ENCODE measurements at places on chromosomes 3 and 15.

GRCh38 chr3:151561878-151562277 lies 101.0 kb upstream of the IGSF10 start:
- H3K27me3 ChIP-seq = no peaks in the 10 kb centered on the region
- DNase-seq = no peak
- H3K4me1 ChIP-seq = no peaks in the 10 kb centered on the region

DNA sequence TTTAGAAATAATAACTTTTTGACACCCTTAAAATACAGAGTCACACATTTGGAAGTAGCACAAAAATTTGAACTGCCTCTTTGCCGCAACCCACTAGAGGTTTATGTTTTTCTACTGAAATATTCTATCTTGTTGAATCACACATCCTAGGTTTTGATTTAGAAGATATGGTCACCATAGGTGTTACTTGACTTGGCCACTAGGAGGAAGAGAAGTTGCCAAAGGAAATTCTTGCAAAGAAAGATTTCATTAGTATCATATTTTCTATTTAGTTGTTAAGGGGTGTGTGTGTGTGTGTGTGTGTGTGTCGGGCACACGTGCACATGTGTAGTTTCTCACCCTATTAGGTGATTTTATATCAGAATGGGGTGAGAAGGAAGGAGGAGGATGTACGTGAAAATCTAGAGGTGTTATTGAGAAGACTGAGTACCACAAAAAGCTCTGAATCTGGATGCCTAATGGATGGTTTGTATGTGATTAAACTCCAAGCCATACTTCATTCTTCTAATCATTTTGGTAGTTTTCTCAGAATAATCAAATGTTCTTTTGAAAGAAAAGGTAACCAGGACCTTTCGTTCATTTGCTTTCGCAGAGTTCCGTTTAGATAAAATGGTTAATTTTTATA lies 31.5 kb downstream of the ZFAND6 start:
- no peak overlapping the region for H3K4me3 ChIP-seq
- no peaks in the 10 kb centered on the region for H3K27me3 ChIP-seq
- no peak for DNase-seq
- H3K4me1 ChIP-seq = peaks cover 27% of the 10 kb centered on the region

GRCh38 chr3:195896361-195897080 lies 11.8 kb downstream of the TNK2 start:
- peak overlapping the region; percentile 90 for H3K27ac ChIP-seq
- peak; percentile 83 for DNase-seq
- no peaks in the 10 kb centered on the region for H3K36me3 ChIP-seq
- no peaks in the 10 kb centered on the region for H3K27me3 ChIP-seq

DNA sequence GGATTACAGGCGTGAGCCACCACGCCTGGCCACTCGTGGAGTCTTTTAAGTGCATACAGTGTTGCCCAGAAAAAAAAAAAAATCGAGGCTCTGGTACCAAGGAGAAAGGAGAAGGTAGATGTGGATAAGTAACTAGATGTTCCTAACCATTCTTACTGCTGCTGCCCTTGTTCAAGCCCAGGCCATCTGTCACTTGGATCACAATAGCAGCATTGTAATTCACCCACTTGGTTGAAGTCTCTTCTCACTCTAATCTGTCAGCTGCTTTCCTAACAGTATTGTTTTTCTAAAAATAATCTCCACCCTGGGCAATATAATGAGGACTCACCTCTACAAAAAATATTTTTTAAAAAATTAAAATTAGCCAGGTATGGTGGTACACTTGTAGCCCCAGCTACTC lies 58.0 kb upstream of the CRTC3 start:
- peaks cover 92% of the 10 kb centered on the region for H3K36me3 ChIP-seq
- H3K27ac ChIP-seq = no peak overlapping the region
- no peaks in the 10 kb centered on the region for H3K27me3 ChIP-seq
- no peaks in the 10 kb centered on the region for H3K4me1 ChIP-seq
- DNase-seq = no peak

- peaks cover 16% of the 10 kb centered on the region for H3K4me1 ChIP-seq
- no peaks in the 10 kb centered on the region for H3K27me3 ChIP-seq
- no peaks in the 10 kb centered on the region for H3K36me3 ChIP-seq
- no peak for DNase-seq
- H3K4me3 ChIP-seq = no peak overlapping the region
Observed at GRCh38 chr3:17983106-17983505, 240.7 kb upstream of the TBC1D5 start.

GRCh38 chr3:152458376-152459117 lies 189.8 kb downstream of the MBNL1 start:
- no peak overlapping the region for H3K27ac ChIP-seq
- H3K27me3 ChIP-seq = no peaks in the 10 kb centered on the region
- no peak overlapping the region for H3K4me3 ChIP-seq
- H3K4me1 ChIP-seq = peaks cover 58% of the 10 kb centered on the region
- DNase-seq = no peak

DNA sequence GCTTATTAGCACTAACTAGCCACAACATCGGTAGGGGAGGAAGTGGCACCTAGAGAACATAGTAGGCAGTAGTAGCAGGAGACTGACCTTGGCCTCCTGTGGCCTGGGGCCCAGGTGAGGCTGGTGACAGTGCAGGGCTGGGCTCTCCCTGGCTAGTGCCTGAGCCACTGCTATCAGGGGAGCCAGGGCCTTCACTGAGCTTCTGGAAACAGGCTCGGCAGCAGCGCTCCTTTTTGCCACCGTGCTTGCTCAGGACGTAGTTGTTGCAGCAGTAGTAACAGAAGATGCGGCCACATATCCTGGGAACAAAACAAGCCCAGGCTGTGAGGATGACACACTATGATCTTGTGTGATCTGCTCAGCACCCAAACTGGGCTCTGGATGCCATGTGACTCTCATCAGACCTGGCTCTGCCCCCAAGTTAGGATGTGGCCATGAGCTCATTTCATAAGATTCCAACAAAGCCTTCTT lies 15.1 kb downstream of the CXCR6 start:
- H3K27ac ChIP-seq = peak overlapping the region; percentile 64
- DNase-seq = no peak
- peaks cover 80% of the 10 kb centered on the region for H3K36me3 ChIP-seq

DNA sequence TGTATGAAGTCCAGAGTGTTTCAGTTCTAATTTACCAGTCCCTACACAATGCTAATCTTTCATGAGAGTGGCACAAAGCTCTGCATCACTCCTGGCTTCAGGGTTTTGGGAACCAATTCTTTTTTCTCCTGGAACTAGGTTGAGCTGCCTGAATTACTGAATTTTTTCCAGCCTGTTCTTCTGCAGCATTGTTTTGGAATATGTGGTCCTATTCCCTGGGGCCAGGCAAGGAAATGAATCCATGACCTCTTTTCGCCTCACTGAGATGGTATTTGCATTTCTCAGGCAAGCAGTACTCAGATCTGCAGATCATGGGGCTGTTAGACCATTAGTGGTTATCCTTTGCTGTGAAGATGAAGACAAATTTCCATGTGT lies 25.6 kb upstream of the GPR171 start:
- no peak overlapping the region for H3K4me3 ChIP-seq
- no peaks in the 10 kb centered on the region for H3K27me3 ChIP-seq
- peaks cover 38% of the 10 kb centered on the region for H3K4me1 ChIP-seq
- H3K36me3 ChIP-seq = no peaks in the 10 kb centered on the region
- DNase-seq = no peak

- no peaks in the 10 kb centered on the region for H3K36me3 ChIP-seq
- no peak overlapping the region for H3K4me3 ChIP-seq
- DNase-seq = peak; percentile 60
- H3K27me3 ChIP-seq = no peaks in the 10 kb centered on the region
- no peaks in the 10 kb centered on the region for H3K4me1 ChIP-seq
Observed at GRCh38 chr3:10242182-10243065, 5.8 kb upstream of the TATDN2 start.

DNA sequence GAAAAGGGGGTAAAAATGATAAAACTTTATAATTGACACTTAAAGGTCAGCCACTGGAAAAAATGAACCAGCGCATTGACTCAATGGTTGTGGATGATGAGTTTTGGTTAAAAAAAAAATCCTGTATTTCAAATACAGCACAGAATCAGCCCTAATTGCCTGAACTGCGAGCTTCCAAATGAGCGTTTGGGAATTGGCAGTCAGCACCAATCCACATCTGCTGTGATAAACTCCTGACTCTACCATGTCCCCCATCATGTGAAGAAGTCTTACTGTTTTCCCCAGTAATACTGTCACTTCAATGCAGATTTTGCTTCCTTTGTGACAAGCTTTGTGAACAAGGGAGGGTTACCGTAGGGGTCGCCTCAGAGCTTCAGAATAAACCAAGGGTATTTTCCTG lies 235.4 kb downstream of the EBLN2 start:
- H3K36me3 ChIP-seq = no peaks in the 10 kb centered on the region
- H3K27me3 ChIP-seq = no peaks in the 10 kb centered on the region

DNA sequence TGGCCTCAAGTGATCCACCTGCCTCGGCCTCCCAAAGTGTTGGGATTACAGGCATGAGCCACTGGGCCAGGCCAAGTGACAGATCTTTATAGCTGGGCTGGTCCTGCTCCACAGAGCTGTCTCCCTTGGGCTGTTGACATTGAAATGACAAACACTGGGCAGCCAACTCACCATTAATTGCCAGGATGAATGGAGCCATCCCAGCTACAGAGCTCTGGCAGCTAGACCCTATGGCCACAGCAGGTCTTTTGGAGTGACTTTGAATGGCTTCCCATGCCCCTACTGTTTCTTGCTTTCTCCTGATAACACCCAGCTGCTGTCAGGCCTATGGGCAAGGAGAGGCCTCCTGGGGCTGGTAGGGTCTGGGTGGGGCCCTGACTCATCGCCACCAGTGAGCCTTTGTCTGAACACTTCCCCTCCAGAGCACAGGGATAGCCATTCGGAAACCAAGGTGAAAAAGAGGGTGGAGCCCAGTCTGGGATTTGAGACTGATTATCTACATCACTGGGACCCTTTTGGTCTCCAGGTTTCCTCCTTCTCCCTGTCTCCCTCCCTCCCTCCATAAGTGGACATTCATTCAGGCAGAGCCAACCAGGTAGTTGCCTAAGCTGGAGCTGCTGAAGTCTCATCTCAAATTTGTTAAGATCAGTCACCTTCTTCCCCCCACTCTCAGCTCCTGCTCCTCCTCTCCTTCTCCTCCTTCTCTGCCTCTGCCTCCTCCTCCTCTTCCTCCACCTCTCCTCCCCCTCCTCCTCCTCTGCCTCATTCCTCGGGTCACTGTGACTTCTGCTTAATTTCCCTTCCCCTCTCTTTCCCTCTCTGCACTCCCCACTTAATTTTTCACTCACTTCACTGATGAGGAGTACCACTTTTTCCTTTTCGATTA lies 34.0 kb downstream of the BHLHE40 start:
- H3K4me3 ChIP-seq = no peak overlapping the region
- H3K27ac ChIP-seq = peak overlapping the region; percentile 41

GRCh38 chr3:128950223-128950938 lies 43.5 kb downstream of the CFAP92 start:
- no peaks in the 10 kb centered on the region for H3K27me3 ChIP-seq
- no peaks in the 10 kb centered on the region for H3K36me3 ChIP-seq
- H3K4me3 ChIP-seq = no peak overlapping the region
- no peak for DNase-seq
- H3K27ac ChIP-seq = no peak overlapping the region
- no peaks in the 10 kb centered on the region for H3K4me1 ChIP-seq

DNA sequence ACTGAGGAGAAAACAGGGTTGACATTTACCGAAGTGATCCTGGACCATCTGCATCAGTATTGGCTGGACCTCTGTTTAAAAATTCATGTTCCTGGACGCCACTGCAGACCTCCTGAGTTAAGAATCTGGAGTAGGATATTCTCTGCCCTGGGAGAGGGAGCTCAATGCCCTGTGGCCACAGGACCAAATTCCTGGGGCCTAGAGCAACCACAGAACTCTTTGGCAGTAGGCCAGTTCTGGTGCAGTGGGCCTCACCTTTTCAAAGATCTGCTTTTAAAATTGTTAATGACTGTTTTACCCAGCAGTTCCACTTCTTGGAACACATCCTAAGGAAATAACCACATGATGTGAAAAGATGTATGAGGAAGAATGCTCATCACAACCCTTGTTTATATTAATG lies 133.3 kb upstream of the ADPGK start:
- no peaks in the 10 kb centered on the region for H3K27me3 ChIP-seq
- H3K4me3 ChIP-seq = no peak overlapping the region
- H3K36me3 ChIP-seq = no peaks in the 10 kb centered on the region

- no peak for DNase-seq
- no peak overlapping the region for H3K4me3 ChIP-seq
- H3K27me3 ChIP-seq = no peaks in the 10 kb centered on the region
- H3K27ac ChIP-seq = no peak overlapping the region
- no peaks in the 10 kb centered on the region for H3K36me3 ChIP-seq
Observed at GRCh38 chr3:1381647-1382036, 288.8 kb downstream of the CNTN6 start.

- H3K36me3 ChIP-seq = peaks cover 77% of the 10 kb centered on the region
- H3K27me3 ChIP-seq = no peaks in the 10 kb centered on the region
- H3K4me1 ChIP-seq = no peaks in the 10 kb centered on the region
- DNase-seq = no peak
Observed at GRCh38 chr3:183958775-183959174, 58.9 kb downstream of the ABCC5 start.

GRCh38 chr3:115710799-115711198 lies 87.5 kb downstream of the GAP43 start:
- no peaks in the 10 kb centered on the region for H3K36me3 ChIP-seq
- no peak overlapping the region for H3K27ac ChIP-seq
- no peak overlapping the region for H3K4me3 ChIP-seq
- H3K27me3 ChIP-seq = no peaks in the 10 kb centered on the region
- no peaks in the 10 kb centered on the region for H3K4me1 ChIP-seq

DNA sequence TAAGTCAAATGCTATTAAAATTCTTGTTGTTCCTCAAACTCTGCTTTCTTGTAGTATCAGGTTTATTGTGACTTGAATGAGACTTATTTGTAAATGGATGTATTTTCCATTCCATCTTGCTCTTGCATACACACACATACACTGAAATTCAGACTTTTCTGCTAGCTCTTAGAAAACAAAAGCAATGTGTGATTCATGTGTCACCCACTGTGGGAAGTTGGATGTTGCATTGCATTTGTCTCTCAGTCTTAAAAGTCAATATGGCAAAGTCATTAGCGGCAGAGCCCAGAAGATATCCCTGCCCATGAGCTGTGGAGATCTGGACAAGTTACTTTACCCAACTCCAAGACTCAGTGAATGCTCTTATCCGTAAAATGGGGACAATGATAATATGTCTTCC lies 357.2 kb upstream of the TPRG1 start:
- H3K27ac ChIP-seq = no peak overlapping the region
- peaks cover 49% of the 10 kb centered on the region for H3K4me1 ChIP-seq
- H3K4me3 ChIP-seq = no peak overlapping the region
- no peak for DNase-seq

- no peak overlapping the region for H3K4me3 ChIP-seq
- no peaks in the 10 kb centered on the region for H3K4me1 ChIP-seq
- no peak overlapping the region for H3K27ac ChIP-seq
Observed at GRCh38 chr3:74824366-74824765, 209.9 kb upstream of the CNTN3 start.

- H3K36me3 ChIP-seq = no peaks in the 10 kb centered on the region
- no peak overlapping the region for H3K27ac ChIP-seq
- no peaks in the 10 kb centered on the region for H3K27me3 ChIP-seq
- peak; percentile 66 for DNase-seq
- peaks cover 16% of the 10 kb centered on the region for H3K4me1 ChIP-seq
Observed at GRCh38 chr15:66941108-66941711, 124.2 kb upstream of the SMAD3 start.
